ENCODE measurements at places on chromosomes 12 and 14. TPM values are rescaled to one million over a fixed set of nuclear protein-coding genes. Genes with fewer than 3 reads are reported as not detected.

DNA sequence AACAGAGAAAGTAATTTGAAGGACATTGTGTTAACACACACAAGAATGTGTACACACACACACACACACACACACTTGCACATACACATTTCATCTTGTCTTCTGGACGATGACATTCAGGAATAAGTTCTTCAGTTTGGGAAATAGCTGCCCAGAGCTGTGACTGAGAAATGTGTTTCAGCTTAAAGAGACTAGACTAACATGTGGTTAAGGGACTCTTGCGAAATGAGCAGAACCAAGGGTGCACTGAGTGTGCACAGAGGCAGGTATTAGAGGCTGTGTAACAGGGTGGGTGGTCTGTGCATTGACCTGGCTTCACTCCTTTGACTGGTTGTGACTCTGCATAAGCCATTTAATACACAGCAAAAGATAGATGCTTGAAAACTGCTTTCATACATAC lies 29.4 kb upstream of the KCNA5 start:
- no peak for DNase-seq
- H3K4me3 ChIP-seq = no peak overlapping the region
- no peaks in the 10 kb centered on the region for H3K4me1 ChIP-seq
- H3K36me3 ChIP-seq = no peaks in the 10 kb centered on the region
- H3K27me3 ChIP-seq = no peaks in the 10 kb centered on the region
- H3K27ac ChIP-seq = no peak overlapping the region

DNA sequence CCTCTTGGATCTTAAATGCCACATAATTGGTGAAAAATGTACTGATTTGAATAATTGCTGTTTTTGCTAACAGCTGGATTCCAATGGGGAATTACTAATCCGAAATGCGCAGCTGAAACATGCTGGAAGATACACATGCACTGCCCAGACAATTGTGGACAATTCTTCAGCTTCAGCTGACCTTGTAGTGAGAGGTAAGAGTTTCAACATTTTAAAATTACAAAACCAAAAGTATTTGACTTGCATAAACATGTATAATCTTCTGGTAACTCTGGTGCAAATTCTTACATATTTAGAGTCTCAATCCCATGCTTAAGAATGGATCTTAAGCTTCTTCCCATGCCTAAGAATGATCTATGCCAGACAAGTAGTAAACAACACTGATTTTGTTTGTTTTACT lies 229.1 kb upstream of the PDZRN4 start:
- DNase-seq = no peak
- no peak overlapping the region for H3K4me3 ChIP-seq
- no peaks in the 10 kb centered on the region for H3K4me1 ChIP-seq
- H3K27me3 ChIP-seq = no peaks in the 10 kb centered on the region
- H3K36me3 ChIP-seq = no peaks in the 10 kb centered on the region
- no peak overlapping the region for H3K27ac ChIP-seq

GRCh38 chr14:71582705-71583104 lies 349.5 kb upstream of the RGS6 start:
- H3K4me1 ChIP-seq = no peaks in the 10 kb centered on the region
- no peaks in the 10 kb centered on the region for H3K27me3 ChIP-seq
- DNase-seq = no peak
- H3K4me3 ChIP-seq = no peak overlapping the region
- no peaks in the 10 kb centered on the region for H3K36me3 ChIP-seq

GRCh38 chr12:64796205-64796845 lies 28.1 kb upstream of the TBC1D30 start:
- H3K27me3 ChIP-seq = no peaks in the 10 kb centered on the region
- no peaks in the 10 kb centered on the region for H3K36me3 ChIP-seq
- H3K27ac ChIP-seq = no peak overlapping the region
- H3K4me1 ChIP-seq = no peaks in the 10 kb centered on the region

- H3K27me3 ChIP-seq = no peaks in the 10 kb centered on the region
- H3K4me1 ChIP-seq = peaks cover 6% of the 10 kb centered on the region
- no peak overlapping the region for H3K27ac ChIP-seq
- H3K36me3 ChIP-seq = no peaks in the 10 kb centered on the region
- DNase-seq = no peak
- no peak overlapping the region for H3K4me3 ChIP-seq
Measured at GRCh38 chr12:19456176-19456575, 16.9 kb downstream of the AEBP2 start.

DNA sequence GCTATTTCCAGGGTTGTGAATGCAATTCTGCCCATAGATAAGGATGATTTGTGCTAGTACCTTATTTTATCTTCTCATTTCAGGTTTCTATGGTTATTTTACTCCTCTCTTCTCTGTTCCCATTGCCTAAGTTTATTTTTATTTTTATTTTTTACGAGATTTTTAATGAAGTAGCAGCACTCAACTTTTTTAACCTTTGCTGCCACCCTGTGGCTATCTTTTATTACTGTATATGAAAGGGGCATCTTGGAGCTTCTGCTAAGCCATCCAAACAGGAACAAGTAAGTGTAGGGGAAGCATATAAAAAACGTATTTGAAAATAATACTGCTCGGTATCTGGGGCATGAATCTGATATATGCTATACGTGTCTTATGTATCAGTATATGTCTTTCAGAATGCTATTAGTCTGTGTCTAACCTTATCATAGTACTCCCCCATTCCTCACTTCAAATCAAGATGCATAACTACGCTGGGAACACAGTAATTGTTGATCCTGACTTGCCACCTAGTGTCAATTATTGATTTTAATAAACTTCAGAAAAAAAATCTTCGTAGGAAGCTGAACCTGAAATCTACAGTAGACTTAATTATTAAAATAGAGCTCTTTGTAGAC lies 60.3 kb downstream of the KLRG1 start:
- H3K36me3 ChIP-seq = no peaks in the 10 kb centered on the region
- H3K27me3 ChIP-seq = no peaks in the 10 kb centered on the region
- no peak for DNase-seq
- no peak overlapping the region for H3K27ac ChIP-seq

- DNase-seq = no peak
- H3K27ac ChIP-seq = peak overlapping the region; percentile 37
- H3K4me1 ChIP-seq = no peaks in the 10 kb centered on the region
- no peaks in the 10 kb centered on the region for H3K36me3 ChIP-seq
- H3K27me3 ChIP-seq = peaks cover 13% of the 10 kb centered on the region
Measured at GRCh38 chr14:104137297-104138097, 890 bp upstream of the KIF26A start.

DNA sequence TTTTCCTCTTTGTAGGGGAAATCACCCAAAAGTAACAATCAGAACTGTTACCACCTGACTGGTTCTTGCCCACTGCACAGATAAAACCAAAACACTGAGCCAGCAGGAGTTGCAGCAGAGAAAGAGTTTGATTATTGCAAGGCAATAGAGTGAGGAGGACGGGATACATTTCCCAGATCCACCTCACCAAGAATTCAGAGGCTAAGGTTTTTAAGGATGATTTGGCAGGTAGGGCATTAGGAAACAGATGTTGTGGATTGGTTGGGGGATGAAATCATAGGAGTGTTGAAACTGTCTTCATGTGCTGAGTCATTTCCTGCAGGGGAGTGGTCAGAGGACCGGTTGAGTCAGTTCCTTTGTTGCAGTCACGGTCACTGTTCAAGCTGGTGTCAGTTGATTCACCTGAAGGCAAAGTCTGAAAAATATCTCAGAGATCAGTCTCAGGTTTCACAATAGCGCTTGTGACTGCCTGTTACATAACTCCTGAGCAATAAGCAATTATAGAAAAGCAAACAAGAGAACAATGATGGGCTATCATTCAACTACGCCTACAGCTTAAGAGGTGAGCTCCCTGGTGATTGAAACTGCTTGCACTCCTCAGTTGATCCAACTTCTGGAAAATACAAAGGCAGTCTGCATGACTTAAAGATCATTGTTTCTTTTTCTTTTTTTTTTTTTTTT lies 20.3 kb upstream of the AMN1 start:
- H3K27ac ChIP-seq = no peak overlapping the region
- H3K27me3 ChIP-seq = no peaks in the 10 kb centered on the region
- DNase-seq = no peak
- no peaks in the 10 kb centered on the region for H3K36me3 ChIP-seq

- no peak overlapping the region for H3K4me3 ChIP-seq
- no peaks in the 10 kb centered on the region for H3K27me3 ChIP-seq
- H3K36me3 ChIP-seq = no peaks in the 10 kb centered on the region
- peaks cover 3% of the 10 kb centered on the region for H3K4me1 ChIP-seq
- no peak overlapping the region for H3K27ac ChIP-seq
- peak; percentile 81 for DNase-seq
Measured at GRCh38 chr14:73792481-73792880, 59.1 kb upstream of the PTGR2 start.

- peak overlapping the region; percentile 96 for H3K4me3 ChIP-seq
- DNase-seq = peak; percentile 38
- H3K36me3 ChIP-seq = no peaks in the 10 kb centered on the region
- peak overlapping the region; percentile 86 for H3K27ac ChIP-seq
- H3K27me3 ChIP-seq = no peaks in the 10 kb centered on the region
Measured at GRCh38 chr14:96362071-96362964, 823 bp downstream of the ATG2B start.

DNA sequence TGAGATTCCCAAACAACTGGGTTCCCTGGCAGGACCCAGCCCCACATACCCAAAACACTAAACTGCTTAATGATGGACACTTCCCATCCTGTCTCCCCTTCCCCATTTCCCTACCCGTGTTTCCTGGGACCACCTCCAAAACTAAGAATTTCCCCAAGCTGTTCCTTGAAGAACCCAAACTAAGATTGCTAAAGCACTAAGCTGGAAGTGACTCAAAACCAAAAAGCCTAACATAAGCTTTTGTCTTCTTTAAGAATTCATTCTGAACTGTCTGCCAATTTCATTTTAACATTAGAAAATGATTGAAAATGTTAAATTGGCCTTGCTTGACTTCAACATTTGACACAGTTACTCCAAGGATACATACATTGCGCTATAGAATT lies 29.5 kb upstream of the STAB2 start:
- no peaks in the 10 kb centered on the region for H3K4me1 ChIP-seq
- no peaks in the 10 kb centered on the region for H3K36me3 ChIP-seq
- H3K4me3 ChIP-seq = no peak overlapping the region

DNA sequence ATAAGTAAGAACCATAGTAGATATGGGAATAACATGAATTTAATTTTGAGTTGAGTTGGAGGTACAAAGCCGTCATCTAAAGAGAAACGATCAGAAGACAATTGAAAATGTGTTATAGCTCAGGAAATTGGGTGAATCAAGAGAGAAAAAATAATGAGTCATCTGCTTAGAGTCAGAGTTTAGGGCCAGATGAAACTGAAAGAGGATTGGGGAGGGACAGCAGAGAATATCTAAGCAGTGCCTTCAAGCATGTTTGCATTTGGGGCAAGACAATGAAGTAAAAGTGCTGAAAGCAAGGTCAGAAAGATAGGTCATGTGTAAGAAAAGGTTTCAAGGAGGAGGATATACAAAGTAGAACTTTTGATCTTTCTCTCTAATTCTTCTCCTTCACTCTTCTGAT lies 49.4 kb downstream of the SLC15A5 start:
- no peak overlapping the region for H3K4me3 ChIP-seq
- no peak for DNase-seq
- no peaks in the 10 kb centered on the region for H3K27me3 ChIP-seq
- no peak overlapping the region for H3K27ac ChIP-seq

DNA sequence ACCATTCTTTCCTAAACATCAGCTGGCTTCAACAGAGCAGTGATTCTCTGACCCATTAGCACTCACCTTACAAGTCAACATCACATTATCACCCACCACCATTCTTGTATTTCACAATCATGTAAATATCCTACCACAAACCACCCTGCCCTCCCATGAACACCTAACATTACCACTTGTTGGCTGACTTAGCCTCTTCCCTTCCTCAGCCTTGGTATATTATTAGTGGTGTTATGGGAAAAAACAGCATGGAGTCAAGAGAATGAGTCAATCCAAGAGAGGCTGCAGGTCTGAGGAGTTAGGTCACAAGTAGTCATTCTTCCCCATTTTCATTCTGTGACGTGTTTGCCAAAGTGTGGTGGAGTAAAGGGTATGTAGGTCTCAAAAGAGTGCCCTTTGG lies 22.3 kb upstream of the MGP start:
- H3K27ac ChIP-seq = no peak overlapping the region
- no peaks in the 10 kb centered on the region for H3K36me3 ChIP-seq
- H3K27me3 ChIP-seq = no peaks in the 10 kb centered on the region
- H3K4me3 ChIP-seq = no peak overlapping the region
- peaks cover 7% of the 10 kb centered on the region for H3K4me1 ChIP-seq

- no peaks in the 10 kb centered on the region for H3K36me3 ChIP-seq
- DNase-seq = peak; percentile 8
- H3K4me1 ChIP-seq = no peaks in the 10 kb centered on the region
- no peaks in the 10 kb centered on the region for H3K27me3 ChIP-seq
Measured at GRCh38 chr14:66005900-66006434, 480.2 kb upstream of the CCDC196 start.

- no peaks in the 10 kb centered on the region for H3K27me3 ChIP-seq
- H3K27ac ChIP-seq = peak overlapping the region; percentile 92
- peaks cover 15% of the 10 kb centered on the region for H3K4me1 ChIP-seq
- no peaks in the 10 kb centered on the region for H3K36me3 ChIP-seq
Measured at GRCh38 chr12:54017027-54017788, 8.4 kb downstream of the HOXC8 start.

CDKN1B gene
- 27.9 TPM for polyA plus RNA-seq

COX8C gene
- not detected for polyA plus RNA-seq

RASSF9 gene
- polyA plus RNA-seq = 1.0 TPM

SLCO1B1 gene
- polyA plus RNA-seq = not detected

PLEKHD1 gene
- polyA plus RNA-seq = 3.4 TPM

Measured in kidney (tissue), 22 donors.